Adrenal gland (tissue), 19 donors: ENCODE measurements at places on chromosomes 2 and 18. TPM values are rescaled to one million over a fixed set of nuclear protein-coding genes. Genes with fewer than 3 reads are reported as not detected.

The CDCA7 gene
- total RNA-seq: 0.14 TPM

The ALPG gene
- total RNA-seq: not detected

The KIF1A gene
- total RNA-seq: 0.35 TPM

The TIGD1 gene
- total RNA-seq: 3.6 TPM

The KLHL41 gene
- total RNA-seq: 0.68 TPM

The TIA1 gene
- total RNA-seq: 46.0 TPM

The KCNJ3 gene
- 0.18 TPM for total RNA-seq

DNA sequence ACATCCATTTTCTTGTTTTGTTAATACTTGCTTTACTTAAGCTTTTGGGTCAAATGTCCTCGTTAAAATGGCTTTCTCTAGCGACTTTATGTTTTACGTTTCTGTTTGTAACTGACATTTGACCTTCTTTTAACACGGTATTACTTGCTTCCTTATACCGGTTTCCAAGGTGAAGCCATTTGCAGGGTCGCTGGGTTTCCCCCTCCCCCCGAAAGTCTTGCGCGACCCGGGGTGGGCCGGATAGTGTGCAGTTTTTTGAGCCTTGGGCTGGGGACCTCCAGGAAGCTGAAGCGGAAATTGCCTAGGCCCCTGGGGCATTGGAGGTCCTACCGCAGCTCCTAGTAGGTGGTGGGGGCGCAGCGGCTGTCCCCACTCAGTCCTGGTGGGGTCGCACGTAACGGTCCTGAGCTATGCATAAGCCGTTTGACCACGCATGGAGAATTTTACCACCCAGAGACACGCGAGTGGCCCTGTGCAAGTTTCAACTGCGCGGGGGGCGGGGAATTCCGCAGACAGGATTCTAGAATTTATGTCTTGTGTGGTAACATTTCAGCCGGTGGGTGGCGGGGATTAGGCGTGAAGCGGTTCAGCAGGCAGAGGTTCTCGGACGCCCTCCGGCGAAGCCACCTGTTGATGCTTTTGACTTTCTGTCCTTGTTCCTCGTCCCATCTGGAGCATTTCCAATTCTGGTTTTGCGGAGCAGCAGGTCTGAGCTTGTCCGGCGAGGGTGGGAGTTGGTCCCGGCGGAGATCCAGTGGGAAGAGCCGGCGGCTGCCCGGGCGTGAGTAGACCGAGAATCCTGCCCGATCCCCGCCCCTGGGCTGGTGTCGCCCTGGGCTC is 2.4 kb downstream of the CFLAR start:
- peak overlapping the region; percentile 85 for H3K4me3 ChIP-seq
- H3K4me1 ChIP-seq: peaks cover 44% of the 10 kb centered on the region
- peak overlapping the region; percentile 100 for H3K27ac ChIP-seq
- H3K27me3 ChIP-seq: no peaks in the 10 kb centered on the region
- H3K36me3 ChIP-seq: no peaks in the 10 kb centered on the region

GRCh38 chr2:134778372-134778771 is 59.6 kb upstream of the TMEM163 start:
- no peak overlapping the region for H3K4me3 ChIP-seq
- no peaks in the 10 kb centered on the region for H3K27me3 ChIP-seq
- H3K36me3 ChIP-seq: no peaks in the 10 kb centered on the region
- H3K4me1 ChIP-seq: peaks cover 28% of the 10 kb centered on the region
- no peak for DNase-seq

- H3K4me3 ChIP-seq: no peak overlapping the region
- no peak for DNase-seq
- no peaks in the 10 kb centered on the region for H3K36me3 ChIP-seq
- H3K27ac ChIP-seq: no peak overlapping the region
Measured at GRCh38 chr18:6488956-6489355, 74.2 kb upstream of the L3MBTL4 start.

- no peaks in the 10 kb centered on the region for H3K27me3 ChIP-seq
- no peak overlapping the region for H3K27ac ChIP-seq
Measured at GRCh38 chr18:49547701-49548100, 14.2 kb upstream of the LIPG start.

GRCh38 chr2:69099541-69099940 is 86.6 kb downstream of the ANTXR1 start:
- H3K27ac ChIP-seq: peak overlapping the region; percentile 36
- H3K27me3 ChIP-seq: no peaks in the 10 kb centered on the region
- no peaks in the 10 kb centered on the region for H3K36me3 ChIP-seq
- DNase-seq: no peak
- peaks cover 17% of the 10 kb centered on the region for H3K4me1 ChIP-seq

DNA sequence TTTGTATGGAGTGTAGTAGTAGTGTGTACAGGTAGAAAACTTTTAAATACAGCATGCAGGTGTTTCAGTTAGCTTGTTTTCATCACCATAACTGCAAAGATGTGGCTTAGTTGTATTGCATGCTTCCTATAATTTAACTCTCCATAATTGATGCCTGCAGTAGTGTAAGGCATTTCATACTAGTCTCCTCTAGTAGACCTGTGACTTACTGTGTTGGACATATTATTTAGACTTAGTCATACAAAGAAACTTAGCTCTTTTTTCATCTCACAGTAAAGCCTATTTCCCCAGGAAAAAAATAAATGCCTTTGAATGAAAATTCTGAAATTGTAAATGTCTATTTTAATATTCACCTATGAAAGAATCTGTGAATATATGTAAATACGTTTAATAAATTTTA is 52.8 kb upstream of the TWSG1 start:
- no peak for DNase-seq
- H3K27me3 ChIP-seq: no peaks in the 10 kb centered on the region
- H3K4me1 ChIP-seq: no peaks in the 10 kb centered on the region
- H3K27ac ChIP-seq: no peak overlapping the region
- H3K36me3 ChIP-seq: peaks cover under 1% of the 10 kb centered on the region
- no peak overlapping the region for H3K4me3 ChIP-seq

- H3K4me1 ChIP-seq: peaks cover 26% of the 10 kb centered on the region
- H3K27me3 ChIP-seq: no peaks in the 10 kb centered on the region
- H3K4me3 ChIP-seq: no peak overlapping the region
- no peak for DNase-seq
- H3K27ac ChIP-seq: no peak overlapping the region
Measured at GRCh38 chr2:41936771-41937463, 110.9 kb upstream of the PKDCC start.

DNA sequence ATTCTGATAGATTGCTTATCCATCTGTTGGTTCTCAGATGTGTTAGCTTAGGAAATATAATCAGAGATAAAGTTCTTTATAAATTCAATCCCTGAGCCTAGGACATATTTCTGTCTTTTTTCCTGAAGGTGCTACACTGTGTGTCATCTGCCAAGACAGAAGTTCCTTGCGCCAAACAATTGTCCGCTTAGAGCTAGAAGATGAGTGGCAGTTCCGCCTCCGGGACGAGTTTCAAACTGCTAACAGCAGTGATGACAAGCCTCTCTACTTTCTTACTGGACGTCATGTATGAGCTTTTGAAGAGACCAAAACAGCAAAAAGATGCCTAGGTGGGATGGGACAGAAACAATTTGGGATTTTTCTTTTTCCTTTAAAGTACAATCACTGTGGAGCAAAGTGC is 78.0 kb downstream of the ESCO1 start:
- H3K27ac ChIP-seq: no peak overlapping the region
- no peaks in the 10 kb centered on the region for H3K27me3 ChIP-seq
- no peak overlapping the region for H3K4me3 ChIP-seq
- H3K36me3 ChIP-seq: no peaks in the 10 kb centered on the region

GRCh38 chr2:230106771-230107170 is 38.0 kb upstream of the SLC16A14 start:
- no peaks in the 10 kb centered on the region for H3K27me3 ChIP-seq
- DNase-seq: no peak
- no peak overlapping the region for H3K4me3 ChIP-seq

GRCh38 chr2:99150706-99151105 is 4.0 kb downstream of the TSGA10 start:
- no peak for DNase-seq
- H3K36me3 ChIP-seq: no peaks in the 10 kb centered on the region
- H3K4me3 ChIP-seq: no peak overlapping the region
- H3K27me3 ChIP-seq: no peaks in the 10 kb centered on the region
- H3K27ac ChIP-seq: no peak overlapping the region

DNA sequence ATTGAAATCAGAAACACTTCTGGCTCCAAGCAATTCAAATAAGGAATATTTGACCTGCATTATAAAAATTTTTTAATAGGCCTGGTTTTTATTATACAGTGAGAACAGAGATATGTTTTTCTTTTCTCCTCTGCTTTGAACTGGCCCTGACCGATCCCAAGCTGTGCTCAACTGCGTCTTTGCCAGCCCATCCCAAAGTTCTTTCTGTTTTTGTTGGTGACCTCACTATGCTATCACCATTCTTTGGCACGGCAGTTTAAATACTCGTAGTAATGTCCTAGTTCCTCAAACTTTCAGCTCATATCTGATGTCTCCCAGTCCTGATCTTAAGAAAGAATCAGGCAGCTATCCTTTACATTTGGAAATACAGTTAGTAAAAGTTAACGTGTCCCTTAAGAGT is 42.3 kb upstream of the NETO1 start:
- H3K4me1 ChIP-seq: no peaks in the 10 kb centered on the region
- no peak overlapping the region for H3K27ac ChIP-seq
- DNase-seq: no peak
- H3K27me3 ChIP-seq: no peaks in the 10 kb centered on the region

- no peaks in the 10 kb centered on the region for H3K27me3 ChIP-seq
- H3K4me1 ChIP-seq: no peaks in the 10 kb centered on the region
- H3K4me3 ChIP-seq: no peak overlapping the region
- DNase-seq: no peak
- no peaks in the 10 kb centered on the region for H3K36me3 ChIP-seq
- no peak overlapping the region for H3K27ac ChIP-seq
Measured at GRCh38 chr2:75605770-75606529, 40.6 kb upstream of the MRPL19 start.

GRCh38 chr2:226665306-226665831 is 134.3 kb downstream of the IRS1 start:
- no peak overlapping the region for H3K27ac ChIP-seq
- H3K4me3 ChIP-seq: no peak overlapping the region
- H3K36me3 ChIP-seq: no peaks in the 10 kb centered on the region

GRCh38 chr2:62501794-62502500 is 4.0 kb downstream of the TMEM17 start:
- H3K27me3 ChIP-seq: no peaks in the 10 kb centered on the region
- no peaks in the 10 kb centered on the region for H3K36me3 ChIP-seq
- no peak overlapping the region for H3K4me3 ChIP-seq
- H3K4me1 ChIP-seq: peaks cover 6% of the 10 kb centered on the region
- no peak for DNase-seq
- H3K27ac ChIP-seq: no peak overlapping the region
